Sciatic nerve (tissue), 2 donors: ENCODE measurements at places on chromosomes 1 and 21. TPM values are rescaled to one million over a fixed set of nuclear protein-coding genes. Genes with fewer than 3 reads are reported as not detected.

ARHGAP30 gene
- 13.7 TPM for total RNA-seq

- DNase-seq = no peak
Observed at GRCh38 chr1:172585348-172585747, 52.4 kb downstream of the SUCO start.

GRCh38 chr1:217734973-217735372 lies 103.8 kb downstream of the SPATA17 start:
- DNase-seq = no peak

SCCPDH gene
- total RNA-seq = 79.0 TPM

- DNase-seq = no peak
Observed at GRCh38 chr1:117161887-117162286, 40.3 kb upstream of the TRIM45 start.

C1orf185 gene
- not detected for total RNA-seq

DNA sequence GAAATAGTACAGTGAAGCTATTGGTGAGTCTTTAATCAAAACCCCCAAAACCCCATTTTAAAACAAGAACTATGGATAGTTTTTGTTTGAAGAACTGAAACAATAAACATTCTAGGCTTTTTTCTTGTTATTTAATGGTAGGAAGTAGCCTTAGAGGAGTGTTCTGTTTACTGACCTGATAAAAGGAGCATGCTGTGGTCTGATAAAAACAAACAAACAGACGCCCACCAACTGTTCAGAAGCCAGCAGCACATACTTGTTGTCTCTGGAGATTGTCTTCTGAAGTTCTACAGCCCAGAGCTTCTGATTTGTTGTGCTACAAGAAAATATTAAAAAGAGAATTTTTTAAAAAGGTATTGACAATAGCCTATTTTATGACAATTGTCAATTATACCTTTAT lies 54.1 kb upstream of the CFAP298 start:
- no peak for DNase-seq

GRCh38 chr1:110597966-110598365 lies 8.2 kb downstream of the KCNA2 start:
- DNase-seq = no peak

DNA sequence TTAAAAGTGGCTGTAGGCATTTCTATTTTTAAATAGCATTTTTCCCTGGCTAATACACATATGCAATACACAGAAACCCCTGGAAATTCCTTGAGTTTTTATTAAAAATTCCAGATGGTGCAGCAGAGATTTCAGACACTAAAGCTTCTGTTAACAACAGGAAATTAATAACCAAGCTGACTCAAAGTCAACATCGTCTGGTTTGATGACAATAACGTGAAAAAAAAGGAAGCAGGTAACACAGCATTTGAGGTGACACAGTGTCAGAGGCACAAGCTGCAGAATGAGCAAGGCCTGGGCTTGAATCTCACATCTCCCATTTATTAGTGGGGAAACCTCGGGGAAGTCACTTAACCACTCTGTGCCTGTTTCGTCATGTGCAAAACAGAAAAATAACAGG lies 64.6 kb upstream of the GJB5 start:
- DNase-seq = no peak

- no peak for DNase-seq
Observed at GRCh38 chr1:97160818-97161217, 439.2 kb downstream of the PTBP2 start.
